NCI-H2029 treated with DMSO at 0.1 percent for 48 hours (cell line): ENCODE measurements at places on chromosomes 7 and 10.

- DNase-seq = no peak
Observed at GRCh38 chr7:147968046-147968610, 622.4 kb upstream of the C7orf33 start.

DNA sequence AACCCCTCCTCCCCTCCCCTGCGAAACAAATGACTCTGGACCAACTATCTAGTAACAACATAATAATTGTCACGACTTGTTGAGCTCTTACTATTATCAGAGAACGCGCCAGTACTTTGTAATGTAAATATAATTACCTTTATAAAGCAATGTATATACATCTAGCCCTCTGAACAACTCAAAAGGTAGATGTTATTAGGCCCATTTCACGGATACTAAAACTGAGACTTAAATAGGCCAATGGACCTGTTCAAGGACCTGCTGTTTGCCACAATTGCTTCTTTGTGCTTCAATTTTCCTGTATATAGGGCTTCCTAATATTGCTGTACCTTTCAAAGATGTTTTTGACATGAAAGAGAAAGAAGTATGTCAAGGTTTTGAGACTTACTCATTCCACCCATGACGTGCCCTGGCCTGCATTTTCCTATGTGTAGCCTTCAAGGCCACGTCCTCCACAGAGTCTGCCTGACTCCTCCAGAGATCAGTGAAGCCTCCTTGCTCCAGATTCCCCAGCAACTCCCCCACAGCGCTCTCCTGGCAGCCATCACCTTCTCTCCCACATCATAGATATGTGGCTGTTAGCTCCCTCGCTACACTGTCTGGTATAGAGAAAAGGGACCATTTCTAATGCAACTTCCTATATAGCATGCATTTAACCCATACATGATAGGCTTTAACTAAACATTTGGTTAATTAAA is 156.6 kb downstream of the SKIDA1 start:
- no peak for DNase-seq

GRCh38 chr10:127986531-127987466 is 79.9 kb downstream of the PTPRE start:
- DNase-seq = no peak

- DNase-seq = peak; percentile 18
Observed at GRCh38 chr10:122487174-122487765, 25.9 kb downstream of the HTRA1 start.

DNA sequence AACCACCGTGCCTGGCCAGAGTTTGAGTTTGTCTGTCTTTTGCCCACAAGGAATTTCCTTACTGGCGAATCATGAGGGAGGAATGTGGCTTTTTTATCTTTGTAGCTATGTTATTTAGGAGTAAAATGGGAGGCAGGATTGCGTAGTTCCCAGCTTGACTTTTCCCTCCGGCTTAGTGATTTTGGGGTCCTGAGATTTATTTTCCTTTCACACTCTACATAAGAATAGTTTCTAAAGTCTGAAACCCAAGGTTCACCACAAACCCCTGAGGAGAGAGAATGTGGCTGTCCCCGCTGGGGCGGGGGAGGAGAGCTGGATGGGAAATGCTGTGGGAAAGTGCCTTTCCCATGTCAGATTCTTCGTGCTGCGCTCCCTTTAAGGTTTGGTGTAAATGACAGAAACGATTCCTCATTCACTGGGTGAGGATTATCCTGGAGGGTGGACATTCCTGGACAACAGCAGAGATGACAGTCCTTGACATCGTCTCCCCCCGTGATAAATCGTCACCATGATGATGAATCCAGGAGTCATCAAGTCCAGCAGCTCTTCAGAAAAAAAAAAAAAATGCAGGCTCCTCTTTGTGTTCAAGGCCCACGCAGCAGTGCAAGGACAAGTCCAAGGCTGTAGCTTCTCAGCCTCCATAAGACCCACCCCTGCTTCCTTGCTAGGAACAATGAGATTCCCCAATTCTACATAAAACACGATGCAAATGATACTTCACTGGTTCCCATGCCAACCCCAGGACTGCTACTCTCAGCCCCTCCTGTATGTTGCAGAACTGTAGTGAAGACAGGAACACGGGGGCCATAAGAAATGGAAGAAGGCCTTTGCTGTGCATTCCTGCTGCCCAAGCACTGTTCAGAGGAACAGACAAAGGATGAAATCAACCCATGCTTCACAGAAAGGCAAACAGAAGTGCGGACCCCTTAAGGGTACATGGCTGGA is 233.1 kb downstream of the CCDC3 start:
- no peak for DNase-seq

DNA sequence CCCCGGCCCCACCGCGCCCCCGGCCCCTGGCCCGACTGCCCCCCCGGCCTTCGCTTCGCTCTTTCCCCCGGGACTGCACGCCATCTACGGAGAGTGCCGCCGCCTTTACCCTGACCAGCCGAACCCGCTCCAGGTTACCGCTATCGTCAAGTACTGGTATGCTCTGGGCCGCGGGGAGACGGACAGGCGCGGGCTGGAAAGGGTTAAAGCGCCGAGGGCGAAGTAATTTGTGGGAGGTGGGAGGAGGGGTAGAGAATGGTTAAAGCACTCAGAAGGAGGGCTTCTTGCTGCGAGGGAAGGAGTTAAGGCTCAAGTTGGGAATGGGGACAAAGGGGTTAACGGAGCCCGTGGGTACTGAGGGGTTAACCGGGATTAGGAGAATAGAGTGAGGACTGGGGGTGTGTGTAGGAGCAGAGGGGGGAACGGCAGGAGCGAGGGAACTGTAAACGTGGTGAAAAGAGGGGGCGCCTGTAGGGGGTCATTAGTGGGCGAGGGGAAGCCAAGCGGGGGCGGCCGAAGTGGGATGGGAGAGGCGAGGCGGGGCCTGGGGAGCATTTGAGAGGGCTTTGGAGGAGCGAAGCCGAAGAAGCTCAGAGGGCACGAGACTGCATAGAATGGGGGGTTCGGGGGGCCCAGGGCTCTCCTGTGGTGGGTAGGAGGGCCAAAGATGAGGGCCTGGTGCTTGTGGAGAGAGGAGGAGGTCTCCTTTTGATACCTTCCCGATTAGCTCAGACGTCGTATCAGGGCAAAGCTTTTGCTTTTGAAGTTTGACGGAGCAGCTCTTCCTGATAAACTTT is 605 bp downstream of the SUFU start:
- DNase-seq = no peak

DNA sequence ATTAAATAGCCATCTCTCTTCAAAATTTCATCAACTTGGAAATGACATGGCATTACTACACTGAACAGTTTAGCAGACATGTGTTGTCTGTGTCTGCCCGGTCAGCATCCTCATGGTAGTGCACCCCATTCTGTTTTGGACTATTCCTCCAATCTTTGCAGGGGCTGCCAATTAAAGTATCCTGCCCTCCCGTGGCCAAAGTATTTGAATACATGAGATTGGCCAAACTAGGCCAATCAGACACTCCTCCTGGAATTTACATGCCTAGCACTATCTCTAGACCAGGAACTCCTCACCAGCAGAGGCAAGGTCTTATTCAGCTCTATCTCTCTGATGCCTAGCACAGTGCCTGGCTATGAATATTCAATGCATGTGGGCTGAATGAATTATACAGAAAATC is 4.4 kb downstream of the SHTN1 start:
- DNase-seq = no peak

GRCh38 chr7:28998105-28998504 is 40.0 kb upstream of the TRIL start:
- no peak for DNase-seq

DNA sequence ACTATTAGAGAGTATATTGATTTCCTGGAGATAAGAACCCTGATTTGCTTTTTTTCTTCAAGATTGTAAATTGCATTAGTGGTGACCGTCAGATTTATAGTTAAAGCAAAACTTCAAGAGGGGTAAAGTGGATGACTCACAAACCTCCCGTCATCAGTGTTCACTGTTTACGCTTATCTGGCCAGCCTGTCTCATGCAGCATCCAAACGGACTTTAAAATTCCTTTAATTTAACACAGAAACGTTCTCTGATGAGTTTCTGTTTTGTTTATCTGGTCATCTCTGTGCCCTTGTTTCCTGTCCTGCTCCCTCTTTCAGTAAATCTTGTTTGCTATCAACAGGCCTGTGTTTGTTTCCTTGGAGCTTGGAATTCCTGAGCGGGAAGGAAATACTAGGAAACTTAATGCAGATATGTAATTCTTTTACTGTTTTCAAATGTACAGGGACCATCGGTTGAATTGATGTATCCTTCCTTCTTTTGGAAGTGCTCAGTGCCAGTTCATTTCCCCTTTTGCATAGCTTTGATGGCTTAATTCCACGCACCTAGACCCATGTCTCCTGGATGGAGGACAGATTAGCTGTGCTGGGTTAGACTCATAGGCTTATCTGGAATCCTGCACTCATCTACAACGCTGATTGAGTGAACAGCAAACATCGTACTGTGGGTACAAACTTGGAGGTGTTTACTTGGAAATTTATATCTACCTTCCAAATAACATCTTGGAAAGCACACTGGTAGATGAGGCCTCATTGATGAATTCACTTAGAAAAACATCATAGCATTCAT is 21.3 kb downstream of the PTPRE start:
- no peak for DNase-seq

DNA sequence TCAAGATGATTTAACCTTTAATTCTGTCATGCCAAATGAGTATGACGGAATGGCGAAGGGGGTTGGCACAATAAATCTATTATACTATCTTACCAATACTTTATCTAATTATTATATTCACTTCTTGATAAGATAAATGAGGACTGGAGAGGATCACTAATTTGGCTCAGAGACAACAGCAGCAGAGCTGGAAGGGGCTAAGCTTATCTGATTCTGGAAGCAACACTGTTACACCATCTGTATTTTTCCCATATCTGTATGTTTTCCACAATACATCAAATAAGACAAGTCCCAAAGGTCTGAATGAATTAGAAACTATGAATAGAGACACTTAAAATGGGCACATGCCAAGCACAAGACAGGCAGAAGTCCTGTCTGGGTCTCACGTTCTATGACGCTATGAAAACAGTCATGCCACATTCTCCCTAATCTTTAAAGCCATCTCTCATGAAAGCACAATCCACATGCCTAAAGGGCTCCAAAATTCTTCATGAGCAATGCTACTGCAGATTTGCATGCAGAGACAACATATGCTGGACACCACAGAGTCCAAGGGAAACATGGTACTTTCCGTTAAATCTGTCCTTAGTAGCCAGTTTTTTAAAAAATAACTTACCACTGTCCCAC is 88.3 kb downstream of the SLC25A13 start:
- no peak for DNase-seq

DNA sequence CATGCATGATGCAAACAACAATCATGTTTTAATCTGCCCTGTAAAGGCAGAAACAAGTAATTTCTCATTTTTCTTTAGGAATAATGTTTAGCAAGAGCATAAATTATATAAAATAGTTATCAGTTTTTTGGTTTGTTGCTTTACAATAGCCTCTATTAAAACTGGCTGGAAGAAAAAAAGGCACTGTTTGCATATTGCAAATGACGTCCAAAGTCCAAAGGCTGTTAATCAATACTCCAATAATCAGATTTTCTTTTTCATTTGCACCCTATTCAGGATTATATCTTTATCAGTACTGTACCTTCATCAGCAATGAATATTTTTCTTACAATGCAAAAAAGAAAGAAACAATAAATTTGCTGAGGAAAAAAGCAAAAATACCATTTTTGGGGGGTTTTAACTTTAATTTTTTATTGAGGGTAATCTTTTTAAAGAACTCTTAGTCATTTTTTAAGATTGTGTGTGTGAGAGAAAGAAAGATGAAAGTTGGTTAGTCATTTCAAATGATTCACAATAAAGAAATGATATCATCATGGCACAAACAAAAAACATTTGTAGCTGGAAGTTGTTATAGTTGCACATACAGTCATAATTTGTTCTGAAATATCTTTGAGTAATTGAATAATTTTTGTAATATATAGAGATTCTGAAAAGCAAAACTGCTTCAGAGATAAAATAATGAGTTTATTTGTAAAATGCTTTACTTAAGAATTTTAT is 44.4 kb upstream of the AKR1C2 start:
- no peak for DNase-seq

DNA sequence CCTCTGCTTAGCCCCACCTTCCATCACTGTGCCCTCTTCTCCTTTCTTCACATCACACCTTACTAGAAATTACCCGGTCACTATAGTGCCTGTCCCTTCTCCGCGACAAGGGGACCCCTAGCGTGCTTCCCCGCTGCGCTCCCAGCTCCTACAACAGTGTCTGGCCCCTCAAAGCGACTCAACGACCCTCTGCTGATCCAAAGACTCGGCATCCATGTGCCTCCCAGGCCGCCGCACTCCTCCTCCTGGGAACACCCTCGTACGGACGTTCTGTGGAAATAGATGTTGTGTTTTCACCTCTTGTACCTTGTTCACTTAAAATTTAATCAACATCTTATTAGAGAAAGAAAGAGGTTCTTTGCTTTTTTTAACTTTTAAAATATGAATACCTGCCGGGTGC is 463.5 kb downstream of the DNAJB6 start:
- DNase-seq = no peak

DNA sequence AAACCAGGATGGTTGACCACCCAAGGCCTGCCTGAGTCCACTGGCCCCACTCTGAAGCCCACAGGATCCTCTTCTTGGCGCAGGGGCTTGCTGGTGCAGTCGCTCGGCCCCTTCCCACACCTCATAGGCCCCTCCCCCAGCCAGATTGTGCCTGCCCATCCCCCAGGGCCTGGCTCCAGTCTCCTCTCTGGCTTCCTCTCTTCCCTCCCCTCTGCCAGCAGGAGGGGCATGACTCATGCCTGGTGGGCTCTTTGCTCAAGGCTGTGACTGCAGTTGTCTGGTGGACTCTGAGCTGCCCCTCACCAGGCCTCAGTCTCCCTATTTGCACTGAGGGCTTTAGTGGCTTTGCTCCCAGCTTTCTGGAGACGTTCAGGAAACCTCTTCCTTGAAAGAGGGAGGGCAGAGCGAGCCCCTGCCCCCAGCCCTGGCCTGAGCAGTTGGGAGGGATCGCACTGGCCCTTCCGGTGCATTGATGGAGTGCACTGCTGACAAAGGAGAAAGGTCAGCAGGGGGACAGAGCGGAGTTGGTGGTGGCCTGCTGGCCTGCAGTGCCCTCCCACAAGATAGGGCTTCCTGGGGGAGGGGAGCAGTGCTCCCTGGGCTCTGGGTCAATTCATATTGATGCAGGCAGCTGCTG is 60.7 kb downstream of the ZMIZ1 start:
- no peak for DNase-seq

- DNase-seq = no peak
Observed at GRCh38 chr10:50522908-50523307, 100.8 kb downstream of the SGMS1 start.

DNA sequence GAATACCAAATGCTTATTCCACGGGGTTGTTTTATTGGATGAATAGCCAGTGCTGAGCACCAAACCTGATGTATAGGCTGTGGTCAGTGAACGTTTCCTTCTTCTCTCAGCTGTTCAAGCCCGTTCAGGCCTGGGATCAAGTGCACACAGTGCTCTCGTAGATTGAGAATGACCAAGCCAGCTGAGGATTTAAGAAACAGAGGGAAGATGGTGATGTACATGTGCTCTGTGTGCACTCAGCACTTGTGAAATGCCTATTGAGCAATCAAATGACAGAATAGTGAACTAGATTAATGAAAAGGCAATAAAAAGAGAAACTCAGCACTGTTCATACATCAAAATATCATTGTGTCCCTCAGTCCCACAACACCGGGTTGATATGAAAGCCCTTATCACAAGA is 302.5 kb downstream of the BMPER start:
- DNase-seq = no peak

GRCh38 chr10:84783386-84783785 is 455.0 kb downstream of the CCSER2 start:
- DNase-seq = peak; percentile 36

- DNase-seq = no peak
Observed at GRCh38 chr10:83373671-83374070, 765.6 kb upstream of the GHITM start.
